Cerebellum (tissue), 4 donors: ENCODE measurements at places on chromosomes 12 and 14. TPM values are rescaled to one million over a fixed set of nuclear protein-coding genes. Genes with fewer than 3 reads are reported as not detected.
A peak's percentile ranks its signal among the peaks of the same experiment; 100 is the strongest.

Gene NUMB
- 34.5 TPM for total RNA-seq

DNA sequence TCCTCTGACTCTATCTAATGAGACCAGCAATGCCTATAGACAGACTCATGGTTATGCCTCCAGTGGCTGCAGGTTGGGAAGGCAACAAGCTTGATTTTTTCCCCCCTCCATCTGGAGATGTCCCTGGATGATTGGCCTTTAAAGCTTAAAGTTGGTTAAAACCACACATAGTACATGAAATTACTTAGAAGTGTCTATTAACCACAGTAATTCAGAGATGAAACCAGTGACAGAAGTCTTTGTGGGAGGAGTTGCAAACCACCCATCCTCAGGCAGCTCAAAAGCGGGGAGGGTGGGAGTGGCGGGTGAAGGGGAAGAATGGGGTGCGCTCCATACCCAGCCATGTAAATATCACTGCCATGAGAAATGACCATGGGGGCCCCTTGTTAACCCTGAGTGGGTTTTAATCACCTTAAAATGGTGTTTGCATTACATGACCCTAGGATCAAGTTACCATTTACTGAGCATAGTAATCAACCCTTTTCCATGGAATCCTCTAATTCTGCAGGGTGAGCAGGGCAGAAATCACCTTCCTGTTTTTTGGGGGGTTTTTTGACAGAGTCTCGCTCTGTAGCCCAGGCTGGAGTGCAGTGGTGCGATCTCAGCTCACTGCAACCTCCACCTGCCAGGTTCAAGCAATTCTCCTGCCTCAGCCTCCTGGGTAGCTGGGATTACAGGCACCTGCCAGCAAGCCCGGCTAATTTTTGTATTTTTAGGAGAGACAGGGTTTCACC, 133.5 kb downstream of the FOXN3 start:
- no peak for DNase-seq

DNA sequence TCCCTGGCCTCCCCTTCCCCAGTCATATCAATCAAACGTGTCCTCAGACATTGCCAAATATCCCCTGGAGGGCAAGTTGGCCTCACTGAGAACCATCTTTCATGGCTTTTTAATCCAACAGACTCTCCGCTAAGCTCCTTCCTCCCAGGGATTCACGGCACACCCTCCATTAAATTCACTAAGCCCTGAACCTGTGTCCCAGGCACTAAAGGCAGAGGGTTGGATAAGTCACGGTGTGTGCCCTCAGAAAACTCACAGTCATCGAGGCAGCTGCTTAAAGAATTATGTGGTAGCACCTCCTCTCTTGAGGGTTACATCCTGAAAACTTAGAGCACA, 167.1 kb downstream of the PIWIL1 start:
- DNase-seq = no peak

DNA sequence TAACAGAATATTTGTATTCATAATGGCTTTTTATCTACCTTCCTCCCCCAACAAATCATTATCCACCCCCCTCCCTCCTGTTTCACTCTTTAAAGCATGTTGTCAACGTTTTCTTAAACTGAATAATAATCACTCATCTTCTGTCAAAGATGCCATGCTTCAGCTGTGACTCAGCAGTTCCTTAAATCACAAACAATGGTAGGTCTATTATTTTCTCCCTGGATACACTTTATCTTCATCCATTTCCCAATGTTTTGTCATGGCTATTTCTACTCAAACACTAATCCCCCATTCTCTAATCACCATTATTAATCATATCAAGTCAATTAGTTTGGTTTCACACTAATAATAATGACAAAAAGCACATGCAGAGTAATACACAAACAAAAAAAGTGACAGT, 6.5 kb downstream of the CLEC12B start:
- no peak for DNase-seq

GRCh38 chr12:89935850-89936249, 227.2 kb upstream of the ATP2B1 start:
- DNase-seq = no peak

DNA sequence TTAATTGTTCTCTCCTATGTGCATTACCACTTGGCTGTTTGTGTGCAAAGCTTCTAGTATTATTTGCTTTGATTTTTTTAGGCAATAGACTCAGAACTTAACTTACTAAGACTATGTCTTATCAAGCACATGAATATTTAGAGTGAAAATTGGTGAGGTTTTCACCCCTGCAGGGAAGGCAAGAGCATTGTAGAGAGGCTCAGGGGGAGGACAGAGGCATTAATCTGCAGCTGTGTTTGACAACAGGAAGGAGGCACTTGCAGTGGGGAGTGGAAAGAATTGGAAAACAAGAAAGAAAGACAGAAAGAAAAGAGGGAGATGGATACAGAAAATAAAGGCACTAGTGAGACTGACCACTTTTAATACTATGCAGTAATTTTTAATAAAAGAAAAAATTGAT, 431.6 kb downstream of the PDZRN4 start:
- no peak for DNase-seq

- peak; percentile 44 for DNase-seq
Measured at GRCh38 chr12:4859478-4860210, 50.1 kb upstream of the KCNA1 start.

DNA sequence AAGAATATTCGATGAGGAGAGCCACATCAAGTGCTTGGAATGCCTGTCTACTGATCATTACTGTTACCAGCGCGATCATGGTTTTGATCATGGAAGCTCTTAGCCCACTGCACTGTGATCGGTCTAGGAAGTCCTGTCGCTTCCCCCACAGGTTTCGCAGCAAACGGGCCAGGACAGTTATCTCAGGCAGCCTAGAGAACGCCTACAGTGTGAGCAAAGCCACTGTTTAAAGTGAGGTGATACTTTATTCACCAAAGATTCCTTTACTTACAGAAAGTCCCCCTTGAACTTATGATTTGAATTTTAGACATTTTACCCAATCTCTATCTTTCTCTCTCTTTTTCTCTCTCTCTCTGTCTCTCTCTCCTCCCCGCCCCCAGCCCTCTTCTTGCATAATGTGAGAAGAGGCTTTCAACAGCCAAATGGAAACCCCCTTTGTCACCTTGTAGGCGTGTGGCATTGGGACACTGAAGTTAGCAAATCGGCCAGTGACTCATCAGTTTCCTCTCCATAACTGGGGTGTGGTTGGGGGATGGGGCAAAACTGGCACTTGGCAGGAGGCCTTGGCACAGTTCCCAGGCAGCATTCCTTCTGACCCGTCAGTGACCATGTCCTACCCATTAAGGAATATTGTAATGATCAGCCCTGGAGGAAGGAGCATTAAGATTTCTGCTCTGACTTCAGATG, 214.8 kb downstream of the CHST11 start:
- DNase-seq = peak; percentile 16

GRCh38 chr14:75720842-75721498, 59.9 kb downstream of the TTLL5 start:
- peak; percentile 8 for DNase-seq

DNA sequence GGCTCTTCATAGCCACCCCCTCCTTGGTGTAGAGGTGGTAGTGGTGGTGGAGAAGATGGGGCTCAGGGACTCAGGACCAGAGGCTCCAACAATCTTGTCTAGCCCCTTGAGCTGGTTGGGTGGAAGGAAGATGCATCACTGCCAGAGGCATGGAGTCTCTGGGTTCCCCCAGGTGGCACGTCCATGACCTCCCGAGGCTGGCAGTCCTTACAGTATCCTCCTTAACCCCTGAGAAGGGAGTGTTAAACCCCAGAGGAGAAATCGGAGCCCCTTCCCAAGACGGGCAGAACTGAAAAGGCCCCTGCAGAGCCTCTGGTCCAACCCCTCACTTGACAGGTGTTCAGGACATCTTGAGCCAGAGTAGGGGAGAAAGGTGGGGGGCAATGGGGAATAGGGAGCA, 9.1 kb downstream of the KRT83 start:
- DNase-seq = no peak

DNA sequence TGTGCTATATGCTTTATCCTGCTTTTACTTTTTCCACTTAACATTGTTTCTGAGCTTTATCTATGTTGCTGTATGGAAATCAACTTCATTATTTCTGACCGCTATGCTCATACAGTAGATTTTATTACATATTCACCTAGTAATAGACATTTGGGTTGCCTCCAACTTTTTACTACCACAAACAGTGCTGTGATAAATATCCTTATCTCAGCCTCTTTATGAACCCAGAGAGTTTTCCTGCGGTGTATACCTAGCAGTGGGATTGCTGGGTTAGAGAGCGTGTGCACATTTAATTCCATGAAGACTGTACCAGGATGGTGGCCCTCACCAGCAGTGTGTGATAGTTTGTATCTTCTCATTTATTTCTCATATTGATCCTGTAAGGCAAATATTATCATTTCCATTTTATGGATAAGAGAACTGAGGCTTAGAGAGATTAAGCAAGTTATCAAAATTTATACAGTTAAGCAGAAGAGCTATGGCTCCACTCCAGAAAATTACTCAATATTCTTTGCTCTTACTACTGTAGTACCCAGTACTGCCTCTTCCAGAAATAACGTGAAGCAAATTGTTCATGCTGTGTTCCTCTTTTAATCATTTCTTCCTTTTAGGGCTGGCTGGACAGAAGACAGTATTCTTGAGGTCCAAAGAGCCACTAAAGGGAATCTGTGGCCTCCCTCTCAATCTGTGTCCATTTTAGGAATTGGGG, 26.3 kb upstream of the CISTR start:
- DNase-seq = no peak

Gene MYL2
- not detected for total RNA-seq

DNA sequence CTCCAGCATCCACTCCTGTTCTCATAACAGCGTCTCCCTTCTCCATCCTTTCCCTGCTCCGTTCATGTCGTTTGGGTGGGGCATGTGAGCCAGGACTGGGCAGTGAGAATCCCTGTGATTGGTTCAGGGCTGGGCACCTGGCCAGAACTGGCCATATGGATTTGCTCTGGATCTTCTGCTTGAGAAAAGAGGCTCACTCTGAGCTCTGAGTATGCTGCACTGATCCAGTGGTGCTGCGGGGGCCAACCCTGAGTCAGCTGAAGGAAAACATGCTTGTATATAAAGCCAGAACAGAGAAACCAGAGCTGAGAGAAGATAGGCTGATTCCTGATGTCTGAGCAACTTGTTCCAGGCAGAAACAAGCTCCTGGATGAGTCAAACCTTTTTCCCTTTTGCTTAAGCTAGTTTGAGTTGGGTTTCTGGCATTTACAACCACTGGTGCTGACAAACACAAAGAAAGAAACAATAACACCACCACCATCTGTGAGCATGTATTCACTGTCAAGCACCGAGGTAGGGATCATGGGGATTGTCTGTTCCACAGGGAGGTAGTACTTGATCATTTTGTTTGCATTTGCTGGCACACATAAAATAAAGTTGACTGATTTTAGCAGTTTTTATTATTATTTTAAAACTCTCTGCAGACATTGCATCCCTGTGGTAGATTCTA, 14.0 kb upstream of the HPD start:
- peak; percentile 90 for DNase-seq

DNA sequence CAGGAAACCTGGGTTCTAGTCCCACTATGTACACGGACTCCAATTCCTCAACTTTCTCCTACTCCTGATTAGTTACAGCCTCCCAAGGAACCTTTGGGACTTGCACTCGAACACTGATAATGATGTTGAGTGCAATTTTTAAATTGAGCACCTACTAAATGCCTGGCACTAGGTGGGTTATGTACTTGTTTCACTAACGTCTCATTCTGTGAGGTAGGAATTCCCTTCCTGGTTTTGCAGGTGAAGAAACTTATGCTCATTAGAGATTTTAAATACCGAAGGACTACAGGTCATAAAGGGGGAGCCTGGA, 536 bp downstream of the PARPBP start:
- DNase-seq = no peak

DNA sequence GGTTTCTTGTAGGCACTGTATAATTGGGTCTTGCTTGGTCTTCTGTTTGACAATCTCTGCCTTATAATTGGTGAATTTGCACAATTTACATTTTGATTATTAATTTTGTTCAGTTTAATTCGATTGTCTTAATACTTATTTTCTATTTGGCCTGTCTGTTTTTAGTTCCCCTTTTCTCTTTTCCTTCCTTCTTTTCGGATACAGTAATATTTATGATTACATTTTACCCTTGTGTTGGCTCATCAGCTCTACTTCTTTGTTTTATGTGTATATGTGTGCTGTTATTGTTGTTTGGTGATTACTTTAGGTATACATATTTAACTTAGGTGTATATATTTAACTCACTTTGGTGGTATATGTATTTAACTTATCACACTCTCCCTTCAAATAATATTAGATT, 12.8 kb upstream of the BEGAIN start:
- no peak for DNase-seq
